ENCODE measurements at places on chromosomes 1 and 21.

DNA sequence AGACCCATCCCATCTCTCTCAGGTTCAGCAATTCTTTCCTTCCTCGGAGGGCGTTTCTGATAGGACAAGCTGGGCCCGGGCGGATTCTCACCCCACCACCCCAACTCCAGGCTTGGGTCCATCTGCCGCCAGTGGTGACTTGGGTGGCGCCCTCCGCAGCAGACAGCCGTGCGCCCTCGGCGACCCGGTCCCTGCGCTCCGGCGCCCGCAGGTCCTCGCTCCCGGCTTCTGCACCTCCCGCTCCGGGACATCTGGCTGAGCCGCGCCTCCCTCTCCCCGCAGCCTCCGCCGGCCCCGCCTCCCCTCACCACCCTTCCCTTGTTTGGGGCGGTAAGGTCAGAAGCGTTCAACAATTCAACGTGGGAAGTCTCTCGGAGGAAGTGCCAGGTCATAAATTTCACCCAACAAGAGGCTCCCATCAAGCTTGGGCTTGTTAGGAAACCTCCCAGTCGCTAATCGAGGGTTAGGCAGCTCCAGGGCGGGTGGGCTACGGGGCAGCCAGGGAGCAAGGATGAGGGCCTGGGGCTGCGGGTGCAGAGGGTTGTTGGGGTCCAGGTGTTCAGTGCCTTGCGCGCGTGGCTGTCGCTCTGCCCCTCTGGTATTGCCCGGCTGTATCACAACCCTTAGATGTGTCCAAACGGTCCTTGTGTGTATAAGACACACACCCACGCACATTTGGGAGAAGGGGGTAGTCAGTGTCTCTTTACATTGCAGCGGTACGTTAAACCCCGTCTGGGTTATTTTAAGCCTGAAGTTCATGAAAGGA lies 39.8 kb downstream of the OLIG1 start:
- no peak for DNase-seq

- no peak for DNase-seq
These were observed 60.0 kb downstream of the NRDC start for GRCh38 chr1:51818487-51818886.

GRCh38 chr1:16209847-16210407 lies 2.5 kb downstream of the ARHGEF19 start:
- no peak for DNase-seq

DNA sequence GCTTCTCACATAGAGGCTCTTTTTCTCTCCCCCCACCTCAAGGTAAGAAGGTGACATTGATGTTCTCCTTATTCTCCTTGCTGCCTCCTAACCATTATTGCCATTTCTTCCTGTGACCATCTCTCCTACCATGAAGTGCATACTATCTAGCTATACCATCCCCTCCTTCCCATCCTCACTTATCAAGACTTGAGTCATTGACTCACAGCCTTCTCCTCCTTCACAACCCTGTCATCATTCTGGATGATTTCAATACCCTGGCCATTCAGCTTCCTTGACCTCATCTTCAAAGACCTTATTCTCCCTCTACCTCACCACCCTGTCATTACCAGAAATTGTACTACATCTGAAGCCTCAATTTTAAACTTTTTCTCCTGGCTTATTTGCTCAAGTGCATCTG lies 10.9 kb upstream of the HIPK1 start:
- no peak for DNase-seq

GRCh38 chr1:30332116-30333094 lies 391.0 kb downstream of the MATN1 start:
- DNase-seq = no peak

- no peak for DNase-seq
These were observed 45.0 kb upstream of the ADARB1 start for GRCh38 chr21:45029298-45029947.

- no peak for DNase-seq
These were observed 71.9 kb downstream of the SCCPDH start for GRCh38 chr1:246795906-246796694.

- DNase-seq = no peak
These were observed 132.4 kb downstream of the SLC45A1 start for GRCh38 chr1:8450312-8450711.

- no peak for DNase-seq
These were observed 131.2 kb upstream of the COA6 start for GRCh38 chr1:234241941-234242490.

DNA sequence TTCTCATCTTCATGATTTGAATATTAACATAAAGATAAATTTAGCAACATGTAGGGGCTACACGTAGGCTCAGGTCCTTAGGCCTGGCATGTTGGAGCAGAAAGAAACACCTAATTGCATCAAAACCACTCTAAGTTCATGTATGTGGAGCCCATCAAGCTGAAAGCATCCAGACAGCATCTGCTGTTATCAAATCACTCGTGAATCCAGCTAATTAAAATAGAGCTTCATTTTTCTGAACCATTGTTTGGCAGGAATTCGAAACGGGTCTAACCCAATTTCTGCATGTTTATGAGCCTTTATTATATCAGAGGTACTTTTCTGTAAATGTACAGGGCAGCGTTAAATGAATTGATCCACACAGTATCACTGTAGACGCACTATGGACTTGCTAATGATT lies 45.7 kb downstream of the PEX14 start:
- DNase-seq = no peak

- DNase-seq = no peak
These were observed 42.5 kb downstream of the RYR2 start for GRCh38 chr1:237084341-237085077.

DNA sequence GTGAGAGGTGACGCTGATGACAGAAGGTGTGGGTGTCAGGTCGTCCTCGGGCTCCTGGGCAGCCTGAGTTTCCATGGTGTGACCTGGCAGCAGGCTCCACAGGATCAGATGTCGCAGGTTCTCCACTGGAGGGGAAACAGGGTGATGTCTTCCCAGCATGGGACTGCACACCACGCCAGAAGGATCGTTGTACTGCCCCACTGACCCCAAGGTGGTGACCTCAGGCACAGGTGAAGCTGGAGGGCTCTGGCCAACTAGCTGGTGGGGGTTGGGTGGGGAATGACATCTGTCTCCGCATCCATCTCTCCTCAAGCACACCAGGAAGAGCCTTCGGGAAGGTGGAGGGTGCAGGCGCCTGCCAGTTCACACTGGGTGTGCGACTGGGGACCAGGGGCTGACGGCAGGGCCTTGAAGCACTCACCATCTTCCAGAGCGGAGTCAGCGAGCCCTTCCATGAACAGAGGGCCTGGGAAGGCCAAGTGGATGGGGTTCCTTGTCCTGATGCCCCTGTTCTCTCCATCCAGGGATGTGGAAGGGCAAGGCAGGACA lies 19.4 kb downstream of the LRRC71 start:
- no peak for DNase-seq

GRCh38 chr1:1921459-1921862 lies 2.4 kb upstream of the TMEM52 start:
- no peak for DNase-seq

GRCh38 chr1:112061056-112061455 lies 71.6 kb upstream of the KCND3 start:
- DNase-seq = no peak

DNA sequence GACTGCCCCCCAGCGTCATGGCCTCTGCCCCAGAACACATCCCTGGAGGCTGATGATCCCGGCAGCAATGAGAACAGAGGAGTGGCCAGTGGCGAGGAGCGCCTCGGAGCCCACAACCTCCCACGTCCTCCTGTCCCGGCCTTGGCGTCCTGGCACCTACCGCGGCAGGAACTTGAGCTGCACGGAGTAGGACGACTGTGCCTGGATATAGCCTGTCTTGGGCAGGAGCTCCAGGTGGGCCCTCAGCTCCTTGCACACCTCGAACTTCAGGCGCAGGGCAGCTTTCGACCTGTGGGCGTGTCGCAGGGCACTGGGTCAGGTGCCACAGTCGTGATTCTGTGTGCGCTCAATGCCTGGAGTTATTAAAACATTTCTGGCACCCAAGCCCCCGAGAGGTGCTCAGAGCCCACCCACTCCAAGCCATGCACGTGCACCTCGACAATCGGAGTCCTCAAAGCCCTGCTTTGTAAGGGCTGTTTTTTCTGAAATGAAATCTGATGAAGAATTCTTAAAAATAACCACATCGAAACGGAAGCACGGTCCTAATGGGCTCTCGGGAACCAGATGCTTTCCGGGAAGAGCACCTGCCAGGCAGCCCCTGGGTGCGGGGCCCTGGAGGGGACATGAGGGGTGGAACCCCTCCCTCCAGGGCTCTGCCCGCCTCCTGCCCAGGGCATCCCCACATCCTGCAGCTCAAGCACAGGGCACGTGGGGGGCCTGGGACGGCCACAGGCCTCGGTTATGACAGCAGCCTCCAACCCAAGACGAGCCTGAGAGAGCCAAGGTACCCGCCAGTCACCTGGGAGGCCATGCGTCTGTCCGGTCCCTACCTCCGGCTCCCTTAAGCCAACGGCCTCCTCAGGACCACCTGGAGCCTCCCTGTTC lies 23.0 kb upstream of the TMEM52 start:
- DNase-seq = no peak

- DNase-seq = no peak
These were observed 102.0 kb upstream of the COA6 start for GRCh38 chr1:234271243-234271606.

- no peak for DNase-seq
These were observed 97.8 kb downstream of the MRPL37 start for GRCh38 chr1:54297596-54298283.

GRCh38 chr1:37561133-37562132 lies 4.7 kb downstream of the DNALI1 start:
- no peak for DNase-seq

DNA sequence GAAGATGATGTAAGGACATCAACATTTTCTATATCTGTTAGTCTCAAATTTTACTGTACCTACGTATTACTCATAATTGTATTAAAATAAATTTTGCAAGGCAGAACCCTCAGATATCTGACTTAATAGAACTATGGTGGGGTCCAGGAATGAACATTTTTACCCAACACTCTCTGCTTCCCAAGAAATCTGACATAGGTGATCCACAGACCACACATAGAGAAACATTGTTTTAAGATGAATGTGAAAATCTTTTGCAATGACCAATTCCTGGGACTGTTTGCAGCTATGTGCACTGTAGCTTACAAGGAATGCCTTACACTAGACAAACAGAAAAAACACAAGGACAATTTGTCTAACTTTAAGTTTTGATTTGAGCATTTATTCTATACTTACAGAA lies 645.6 kb upstream of the ADGRL2 start:
- no peak for DNase-seq

- DNase-seq = no peak
These were observed 222.9 kb upstream of the CSF3R start for GRCh38 chr1:36705629-36706028.

GRCh38 chr1:44747878-44748277 lies 8.2 kb downstream of the KIF2C start:
- DNase-seq = no peak

GRCh38 chr1:204758601-204759000 lies 73.1 kb upstream of the LRRN2 start:
- DNase-seq = no peak

DNA sequence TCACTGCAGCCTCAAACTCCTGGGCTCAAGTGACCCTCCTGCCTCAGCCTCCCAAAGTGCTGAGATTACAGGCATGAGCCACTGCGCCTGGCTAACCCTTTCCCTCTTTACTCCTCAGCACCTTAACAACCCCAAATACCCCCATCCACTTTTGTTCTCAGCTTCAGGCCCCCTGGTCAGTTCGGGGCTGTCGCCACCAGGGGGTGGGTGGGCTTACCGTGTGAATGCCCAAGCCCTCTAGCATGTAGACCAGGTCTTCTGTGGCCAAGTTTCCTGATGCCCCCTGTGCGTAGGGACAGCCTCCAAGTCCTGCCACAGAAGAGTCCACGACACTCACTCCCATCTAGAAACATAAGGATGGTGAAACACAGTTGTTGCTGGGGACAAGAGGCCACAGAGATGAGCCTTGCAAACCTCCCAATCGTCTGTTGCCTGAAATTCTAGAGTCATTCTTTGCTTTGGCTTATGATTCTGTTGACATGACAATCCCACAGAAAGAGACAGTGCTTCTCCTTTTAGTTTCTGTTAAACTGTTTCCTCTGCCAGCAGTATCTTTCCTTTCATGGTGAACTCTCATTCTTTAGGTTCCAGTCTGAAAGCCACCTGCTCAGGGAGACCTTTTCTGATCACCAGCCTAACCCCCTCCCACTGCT lies 3.8 kb upstream of the GALE start:
- no peak for DNase-seq

DNA sequence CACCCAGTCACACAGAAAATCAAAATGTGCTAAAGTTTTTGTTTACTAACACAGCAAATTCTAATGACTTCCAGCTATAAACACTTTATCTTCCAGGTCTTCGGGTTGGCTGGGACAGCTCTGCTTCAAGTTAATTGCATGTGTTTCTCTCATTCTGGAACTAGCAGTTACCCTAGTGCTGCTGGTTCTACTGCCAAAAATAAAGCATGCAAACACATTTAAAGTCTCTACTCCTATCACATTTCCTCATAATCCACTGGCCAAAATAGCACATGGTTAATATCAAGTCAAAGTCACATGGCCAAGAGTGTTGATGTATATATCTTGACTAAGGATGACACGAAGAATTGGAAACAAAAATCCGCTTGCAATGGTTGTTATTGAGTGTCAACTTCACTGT lies 973.1 kb upstream of the ADGRL2 start:
- DNase-seq = no peak

DNA sequence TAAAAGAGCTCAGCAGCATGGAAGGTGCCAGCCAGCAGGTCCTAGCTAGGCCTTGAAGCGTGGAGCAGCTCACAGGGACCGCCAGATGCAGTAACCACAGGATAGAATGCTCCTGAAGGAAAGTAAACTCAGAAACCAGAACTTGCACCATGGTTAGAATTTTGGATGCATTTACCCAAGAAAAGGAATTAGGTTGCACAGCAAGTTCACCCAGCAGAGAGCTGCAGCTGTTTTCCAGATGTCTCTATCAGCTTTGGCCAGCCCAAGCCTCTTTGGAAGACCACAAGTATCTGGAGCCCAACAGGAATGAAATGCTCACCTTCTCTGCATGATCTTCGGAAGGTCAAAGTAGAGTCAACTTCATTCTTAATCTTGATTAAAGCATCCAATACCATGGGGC lies 21.0 kb upstream of the ATP13A2 start:
- no peak for DNase-seq

- DNase-seq = peak; percentile 7
These were observed 954 bp downstream of the RSBN1 start for GRCh38 chr1:113811156-113811887.

DNA sequence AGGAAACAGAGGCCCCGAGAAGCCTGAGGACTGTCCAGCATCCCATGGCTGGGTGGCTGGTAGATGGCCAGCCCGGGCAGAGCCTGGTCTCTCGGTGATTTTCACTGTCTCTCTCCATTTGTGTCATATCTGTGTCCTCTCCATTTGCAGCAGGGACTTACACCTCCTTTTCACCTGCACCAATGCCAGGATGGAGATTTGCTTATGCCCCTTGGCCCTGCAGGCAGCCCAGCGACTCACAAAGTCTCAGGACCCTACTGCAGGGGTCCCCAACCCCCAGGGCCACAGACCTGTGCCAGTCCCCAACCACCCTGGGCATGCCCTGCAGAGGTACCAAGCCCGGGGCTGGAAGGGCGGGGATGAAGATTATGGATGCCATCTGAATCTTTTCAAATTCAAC lies 201.6 kb downstream of the RHOU start:
- DNase-seq = no peak

GRCh38 chr1:162210196-162210595 lies 140.7 kb downstream of the NOS1AP start:
- DNase-seq = no peak

GRCh38 chr21:32279377-32279680 lies 480 bp upstream of the MIS18A start:
- no peak for DNase-seq
